ENCODE measurements at places on chromosomes 3 and 15.

DNA sequence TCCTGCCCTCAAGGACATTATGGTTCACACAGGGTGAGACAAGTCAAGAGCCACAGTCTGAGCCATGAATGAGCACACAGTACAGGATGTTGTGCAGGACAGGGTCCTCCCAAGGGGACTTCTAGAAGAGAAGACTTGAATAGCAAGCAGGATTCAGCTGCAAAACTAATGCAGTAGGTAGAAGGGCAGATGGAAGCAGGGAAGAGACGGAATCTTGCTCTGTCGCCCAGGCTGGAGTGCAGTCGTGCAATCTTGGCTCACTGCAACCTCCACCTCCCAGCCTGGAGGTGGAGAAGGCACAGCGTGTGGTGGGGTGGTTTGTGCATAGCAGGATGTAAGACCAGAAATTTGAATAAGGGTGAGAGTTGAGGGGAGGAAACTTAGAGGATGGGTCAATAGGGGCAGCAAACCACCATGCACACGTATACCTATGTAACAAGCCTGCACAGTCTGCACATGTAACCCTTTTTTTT is 8.0 kb downstream of the BCL2L10 start:
- no peak for DNase-seq

DNA sequence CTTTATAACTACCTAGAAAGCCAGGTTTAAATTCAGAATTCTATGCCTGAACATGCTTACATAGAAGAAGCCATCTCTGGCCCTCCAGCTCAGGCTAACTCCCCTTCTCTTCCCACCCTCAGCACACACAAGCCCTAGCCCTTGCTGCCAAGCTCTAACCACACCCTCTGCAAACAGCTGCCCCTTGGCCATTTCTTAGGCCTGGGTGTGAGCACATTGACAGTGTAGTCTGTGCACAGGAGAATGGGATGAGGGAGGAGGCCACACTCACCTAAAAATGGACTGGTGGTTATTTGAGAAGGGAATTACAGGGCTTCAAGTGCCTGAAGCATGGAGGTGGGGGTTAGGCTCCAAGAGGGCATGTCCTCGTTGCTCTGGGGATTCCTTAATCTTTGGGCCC is 42.3 kb upstream of the SLC25A36 start:
- DNase-seq = no peak

GRCh38 chr3:133374708-133375402 is 25.0 kb upstream of the BFSP2 start:
- no peak for DNase-seq

DNA sequence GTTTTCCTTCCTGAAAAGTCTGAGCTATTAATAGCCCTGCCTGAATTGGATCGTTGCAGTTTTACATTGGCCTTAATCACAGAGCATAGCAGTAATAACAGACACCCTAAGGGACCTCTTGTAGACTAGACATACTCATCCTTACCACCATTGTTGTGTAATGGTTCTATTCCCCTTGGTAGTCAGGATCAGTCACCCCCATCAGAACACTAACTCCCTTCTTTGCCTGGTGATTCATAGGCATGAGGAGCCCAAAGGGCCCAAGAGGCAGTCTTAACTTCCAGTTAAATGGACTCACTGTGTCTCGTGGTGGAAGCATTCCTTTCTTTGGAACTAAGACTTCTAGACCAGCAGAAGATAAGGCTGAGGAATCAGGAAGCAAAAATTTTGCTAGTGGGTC is 20.2 kb downstream of the CGGBP1 start:
- DNase-seq = no peak

GRCh38 chr15:64379216-64379960 is 1.9 kb downstream of the PCLAF start:
- no peak for DNase-seq

Data from ecto neural progenitor cell (in vitro differentiated cells).